ENCODE measurements at places on chromosomes 7 and 10.

- DNase-seq, result no peak
Observed at GRCh38 chr10:34408381-34408780, 406.7 kb downstream of the PARD3 start.

- DNase-seq, result peak; percentile 38
Observed at GRCh38 chr7:47330561-47331178, 251.2 kb downstream of the TNS3 start.

DNA sequence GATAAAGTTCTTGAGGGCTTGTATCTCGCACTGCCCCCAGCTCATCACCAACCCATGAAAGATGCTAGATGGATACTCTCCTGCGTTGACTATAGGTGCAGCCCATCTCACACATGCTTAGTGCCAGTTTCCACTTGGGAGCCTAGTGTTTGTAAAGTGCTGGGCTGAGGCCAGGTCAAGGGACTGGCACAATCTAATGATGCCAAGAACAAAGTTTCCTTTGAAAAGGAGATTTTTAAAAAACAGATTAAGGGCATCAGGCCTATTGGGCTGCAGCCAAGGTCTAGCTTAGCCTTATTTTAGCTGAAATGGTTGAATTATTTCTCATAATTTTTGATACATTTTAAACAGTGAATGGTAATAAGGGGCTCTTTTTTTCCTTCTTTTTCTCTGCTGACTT, 259.0 kb downstream of the ADRA2A start:
- no peak for DNase-seq

DNA sequence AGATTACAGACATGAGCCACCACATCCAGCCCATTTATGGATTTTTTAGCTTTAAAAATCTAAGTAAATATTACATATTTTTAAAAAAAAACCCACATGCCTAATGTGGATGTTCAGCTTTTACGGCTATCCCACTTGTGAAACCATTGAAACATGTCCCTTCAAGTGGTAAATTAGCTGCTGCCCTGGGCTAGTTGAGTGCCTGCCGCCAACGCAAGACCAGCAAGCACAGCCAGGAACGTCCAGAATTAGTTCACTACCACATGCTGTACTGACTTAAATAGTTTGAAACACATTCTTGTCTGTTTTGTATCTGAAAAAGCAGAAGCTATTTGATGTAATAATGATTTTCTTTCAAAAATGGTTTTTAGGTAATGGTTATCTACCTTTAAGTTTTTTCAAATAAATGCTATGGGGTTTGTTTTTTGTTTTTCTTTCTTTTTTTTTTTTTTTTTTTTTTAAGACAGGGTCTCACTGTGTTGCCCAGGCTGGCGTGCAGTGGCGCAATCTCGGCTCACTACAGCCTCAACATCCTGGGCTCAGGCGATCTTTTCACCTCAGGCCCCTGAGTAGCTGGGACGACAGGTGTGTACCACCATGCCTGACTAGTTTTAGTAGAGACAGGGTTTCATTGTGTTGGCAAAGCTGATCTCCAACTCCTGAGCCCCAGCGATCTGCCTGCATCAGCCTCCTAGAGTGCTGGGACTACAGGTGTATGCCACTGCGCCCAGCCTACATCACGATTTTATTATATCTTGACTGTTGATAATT, 57.0 kb downstream of the KLRG2 start:
- no peak for DNase-seq

DNA sequence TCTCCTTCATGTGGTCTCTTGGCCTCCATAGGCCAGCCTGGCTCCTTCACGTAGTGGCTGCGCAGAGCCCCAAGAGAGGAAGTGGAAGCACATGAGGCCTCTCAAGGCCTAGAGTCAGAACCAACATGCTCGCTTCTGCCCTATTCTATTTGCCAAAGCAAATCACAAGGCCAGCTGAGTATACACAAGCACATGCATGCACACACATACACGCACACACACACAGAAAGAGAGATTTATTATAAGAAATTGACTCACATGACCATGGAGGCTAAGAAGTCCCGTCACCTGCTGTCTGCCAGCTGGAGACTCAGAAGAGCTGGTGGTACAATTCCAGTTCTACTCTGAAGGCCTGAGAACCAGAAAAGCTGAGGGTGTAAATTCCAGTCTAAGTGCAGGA, 64.3 kb upstream of the NRP1 start:
- DNase-seq, result no peak

GRCh38 chr7:146117576-146117975, 975 bp downstream of the CNTNAP2 start:
- no peak for DNase-seq

DNA sequence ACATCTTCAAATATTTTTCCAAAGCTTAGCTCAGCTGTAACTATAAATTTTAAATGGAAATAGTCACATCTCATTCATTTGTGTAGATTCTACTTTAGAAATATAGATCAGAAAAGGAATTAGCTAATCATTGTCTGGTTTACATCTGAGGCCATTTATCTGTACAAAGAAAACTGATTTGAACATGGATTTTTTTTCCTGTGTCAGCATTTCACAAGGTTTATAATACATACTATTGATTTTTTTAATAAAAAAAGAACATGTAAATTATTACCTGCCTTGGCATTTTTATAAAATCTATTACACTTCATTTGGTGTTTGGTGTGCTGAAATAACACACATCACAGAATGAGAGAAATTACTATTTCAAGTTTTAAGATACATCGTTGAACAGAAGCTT, 3.5 kb upstream of the GPR37 start:
- DNase-seq, result no peak

DNA sequence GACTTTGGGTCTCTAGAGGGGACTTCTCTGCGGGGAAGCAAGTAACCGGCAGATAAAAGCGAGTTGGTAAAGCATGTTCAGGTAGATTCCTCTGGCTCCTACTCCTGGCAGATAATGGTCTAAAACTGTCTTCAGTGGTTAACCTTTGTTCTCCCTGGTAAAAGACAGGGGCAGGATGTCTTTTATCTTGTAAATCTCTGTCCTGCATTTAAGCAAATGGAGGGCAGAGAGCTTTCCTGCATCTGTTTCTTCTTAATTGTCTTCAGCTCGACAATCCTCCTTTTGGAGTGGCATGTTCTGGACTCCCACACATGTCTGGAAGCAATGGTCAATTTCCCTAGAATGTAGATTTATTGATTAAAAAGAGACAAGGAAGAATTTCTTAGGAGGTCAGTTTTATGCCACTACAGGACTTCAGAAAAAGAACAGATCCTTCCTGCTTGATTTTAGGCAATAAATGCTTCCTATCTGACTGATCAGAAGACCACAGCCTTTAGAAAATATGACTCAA, 16.6 kb downstream of the C7orf33 start:
- no peak for DNase-seq

- no peak for DNase-seq
Observed at GRCh38 chr7:93620057-93620456, 45.5 kb upstream of the CALCR start.

DNA sequence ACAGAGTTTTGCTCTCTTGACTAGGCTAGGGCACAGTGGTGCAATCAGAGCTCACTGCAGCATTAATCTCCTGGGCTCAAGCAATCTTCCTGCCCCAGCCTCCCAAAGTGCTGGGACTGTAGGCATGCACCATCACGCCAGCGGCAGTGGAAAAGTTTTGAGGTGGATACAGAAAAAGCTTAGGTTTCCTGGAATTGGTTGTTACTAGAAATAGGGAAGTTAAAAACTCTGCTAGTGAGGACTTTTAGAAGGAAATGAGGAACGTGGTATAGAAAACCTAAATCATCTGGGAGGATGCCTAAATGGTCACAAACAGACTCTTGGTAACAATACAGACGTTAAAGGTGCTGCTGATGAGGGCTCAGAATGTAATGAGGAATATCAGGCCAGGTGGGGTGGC, 10.9 kb upstream of the SNX8 start:
- no peak for DNase-seq

DNA sequence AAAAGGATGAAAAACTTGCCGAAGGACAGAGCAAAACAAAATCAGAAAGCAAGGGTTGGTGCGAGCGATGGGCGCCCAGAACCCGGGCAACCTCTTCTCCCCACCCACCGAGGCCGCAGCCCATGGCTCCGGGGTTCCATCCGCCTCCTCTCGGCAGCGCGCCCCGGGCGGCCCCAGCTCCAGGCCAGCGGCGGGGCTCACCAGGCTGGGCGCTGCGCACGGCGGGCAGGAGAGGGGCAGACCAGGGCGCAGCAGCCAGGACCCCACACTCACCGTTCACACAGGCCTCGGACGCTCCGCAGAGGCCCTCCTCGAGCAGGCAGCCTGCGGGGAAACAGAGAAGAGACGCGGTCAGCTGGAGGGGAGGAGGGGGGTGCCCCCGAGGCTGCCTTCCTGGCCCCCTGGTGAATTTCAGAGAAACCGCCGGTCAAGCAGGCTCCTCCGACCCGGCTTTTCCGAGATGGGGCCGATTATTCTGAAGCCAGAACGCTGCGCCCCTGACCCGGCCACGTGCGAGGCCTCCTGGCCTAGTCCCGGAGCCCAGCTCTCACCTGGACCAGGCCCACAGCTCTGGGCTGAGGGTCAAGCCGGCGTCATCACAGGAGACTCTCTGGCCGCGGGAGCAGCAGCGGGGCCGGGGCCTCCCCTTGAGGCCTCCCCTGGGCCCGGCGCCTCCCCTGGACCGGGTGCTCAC, 98.0 kb downstream of the PTPRN2 start:
- no peak for DNase-seq

DNA sequence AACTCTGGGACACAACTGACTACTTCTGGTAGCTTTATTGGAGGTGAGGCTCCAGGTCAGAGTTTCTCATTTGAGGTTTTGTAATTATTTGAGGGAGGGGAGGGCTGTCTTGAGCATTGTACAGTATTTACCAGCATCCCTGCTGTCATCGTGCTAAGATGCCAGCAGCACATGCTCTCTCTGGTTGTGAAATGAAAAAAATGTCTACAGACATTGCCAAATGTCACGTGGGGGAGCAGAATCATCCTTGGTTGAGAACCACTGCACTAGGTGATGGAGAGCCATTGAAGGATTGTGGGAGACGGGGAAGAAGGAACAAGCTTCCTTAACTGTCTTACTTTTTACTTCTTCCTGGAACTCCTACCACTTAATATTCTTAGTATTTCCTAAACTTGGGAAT, 5.0 kb downstream of the SEPTIN7 start:
- DNase-seq, result no peak

- DNase-seq, result no peak
Observed at GRCh38 chr7:5443678-5444077, 20.0 kb upstream of the TNRC18 start.

DNA sequence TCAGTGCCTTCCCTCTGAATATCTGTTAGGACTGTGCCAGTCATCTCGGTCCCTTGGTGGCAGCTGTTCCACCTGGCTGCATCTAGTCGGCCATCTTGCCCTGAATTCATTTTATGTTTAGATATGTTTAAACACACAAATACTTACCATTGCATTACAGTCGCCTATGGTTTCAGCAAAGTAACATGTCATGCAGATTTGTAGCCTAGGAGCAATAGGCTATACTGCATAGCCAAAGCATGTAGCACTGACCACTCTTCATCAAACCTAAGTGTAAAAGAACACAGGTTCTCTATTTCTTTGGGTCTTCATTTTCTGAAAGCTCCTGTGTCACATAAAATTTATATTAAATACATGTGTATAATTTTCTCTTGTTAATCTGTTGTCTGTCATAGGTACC, 118.9 kb upstream of the THSD7A start:
- DNase-seq, result no peak

- no peak for DNase-seq
Observed at GRCh38 chr10:58412502-58412961, 27.3 kb downstream of the TFAM start.

DNA sequence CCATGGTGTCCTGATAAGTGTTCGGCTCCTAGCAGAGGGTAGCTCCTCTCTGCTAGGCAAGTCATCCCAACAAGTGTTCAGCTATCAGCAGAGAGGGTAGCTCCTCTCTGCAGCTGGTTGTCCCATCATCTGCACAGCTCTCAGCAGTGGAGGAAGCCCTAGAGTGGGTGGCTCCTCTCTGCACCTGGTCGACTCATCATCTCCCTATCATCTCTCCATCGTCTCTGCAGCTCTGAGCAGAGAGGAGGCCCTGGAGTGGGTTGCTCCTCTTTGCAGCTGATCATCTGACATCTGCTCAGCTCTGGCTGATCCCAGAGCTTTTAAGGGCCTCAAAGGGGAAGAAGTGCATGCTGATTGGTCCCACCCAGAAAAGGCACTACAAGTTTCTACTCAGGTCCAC, 199.9 kb upstream of the KMT2E start:
- DNase-seq, result no peak

GRCh38 chr7:157522954-157523353, 186.2 kb downstream of the DNAJB6 start:
- DNase-seq, result peak; percentile 28

- no peak for DNase-seq
Observed at GRCh38 chr7:9890092-9890491, 1083.6 kb upstream of the PHF14 start.

GRCh38 chr7:139753081-139753692, 24.6 kb downstream of the HIPK2 start:
- no peak for DNase-seq

- DNase-seq, result no peak
Observed at GRCh38 chr10:4561296-4561695, 264.7 kb upstream of the AKR1E2 start.

- DNase-seq, result no peak
Observed at GRCh38 chr10:121307411-121307980, 290.7 kb downstream of the FGFR2 start.

DNA sequence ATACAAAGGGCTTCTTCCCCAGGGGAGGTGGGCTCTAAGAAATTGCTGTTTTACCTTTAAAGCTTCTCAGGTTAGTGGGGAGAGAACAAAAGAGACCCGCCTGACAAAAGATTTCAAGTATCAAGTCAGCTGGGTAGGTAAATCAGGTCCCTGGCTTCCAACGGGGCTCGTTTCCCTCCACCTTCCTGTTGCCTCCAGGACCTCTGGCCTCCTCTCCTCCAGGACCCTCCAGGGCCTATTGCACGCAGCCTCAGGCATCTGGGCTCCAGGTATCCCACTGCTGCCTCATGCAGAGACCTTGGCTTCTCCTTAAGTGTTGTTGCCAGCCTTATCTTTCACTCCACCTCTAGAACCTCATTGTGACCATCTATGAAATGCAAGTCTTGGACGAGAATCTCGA, 2.9 kb downstream of the BNIP3 start:
- DNase-seq, result no peak

GRCh38 chr10:17412323-17412722, 42.1 kb downstream of the ST8SIA6 start:
- no peak for DNase-seq

- no peak for DNase-seq
Observed at GRCh38 chr10:43044961-43045621, 31.8 kb upstream of the RET start.

DNA sequence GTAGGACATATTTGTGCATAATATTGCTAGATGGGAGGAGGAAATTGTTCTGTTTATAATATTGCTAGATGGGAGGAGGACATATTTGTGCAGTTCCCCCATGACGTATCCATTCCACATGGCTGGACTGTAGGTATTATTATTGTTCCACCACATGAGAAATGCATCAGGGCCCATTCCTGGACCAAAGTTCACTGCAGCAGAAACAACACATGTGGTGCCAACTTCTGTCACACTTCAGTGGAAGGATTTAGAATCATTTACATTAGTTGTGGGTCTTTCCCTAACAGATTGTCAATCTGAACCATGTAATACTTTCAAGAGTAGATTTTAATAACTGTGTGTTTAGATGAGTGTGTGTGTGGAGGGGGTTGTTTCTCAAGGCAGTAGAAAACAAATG, 32.7 kb upstream of the MACC1 start:
- DNase-seq, result no peak

GRCh38 chr10:78533098-78533497, 499.4 kb downstream of the RPS24 start:
- DNase-seq, result no peak

- DNase-seq, result no peak
Observed at GRCh38 chr7:69374044-69374425, 224.2 kb upstream of the AUTS2 start.

GRCh38 chr10:70963271-70963670, 74.9 kb upstream of the PCBD1 start:
- DNase-seq, result no peak

- no peak for DNase-seq
Observed at GRCh38 chr7:74037609-74038008, 9.6 kb downstream of the ELN start.
